ENCODE measurements at places on chromosomes 1 and 21. TPM values are rescaled to one million over a fixed set of nuclear protein-coding genes. Genes with fewer than 3 reads are reported as not detected.

DNA sequence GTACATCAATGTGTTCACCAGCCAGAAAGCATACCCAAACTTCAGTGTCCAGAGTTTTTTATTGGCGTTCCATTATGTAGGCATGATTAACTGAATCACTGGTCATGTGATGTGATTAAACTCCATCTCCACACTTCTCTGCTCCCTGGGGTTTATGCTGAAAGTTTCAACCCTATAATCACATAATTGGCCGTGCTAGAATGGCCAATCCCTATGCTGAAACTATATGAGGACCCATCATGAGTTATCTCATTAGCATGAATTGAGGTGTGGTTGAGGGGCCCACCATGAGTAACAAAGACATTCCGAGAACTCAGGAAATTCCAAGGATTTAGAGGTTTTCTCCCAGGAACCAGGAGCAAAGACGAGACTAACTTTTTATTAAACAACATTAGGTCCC lies 31.8 kb upstream of the FBXO28 start:
- no peak for DNase-seq

DNA sequence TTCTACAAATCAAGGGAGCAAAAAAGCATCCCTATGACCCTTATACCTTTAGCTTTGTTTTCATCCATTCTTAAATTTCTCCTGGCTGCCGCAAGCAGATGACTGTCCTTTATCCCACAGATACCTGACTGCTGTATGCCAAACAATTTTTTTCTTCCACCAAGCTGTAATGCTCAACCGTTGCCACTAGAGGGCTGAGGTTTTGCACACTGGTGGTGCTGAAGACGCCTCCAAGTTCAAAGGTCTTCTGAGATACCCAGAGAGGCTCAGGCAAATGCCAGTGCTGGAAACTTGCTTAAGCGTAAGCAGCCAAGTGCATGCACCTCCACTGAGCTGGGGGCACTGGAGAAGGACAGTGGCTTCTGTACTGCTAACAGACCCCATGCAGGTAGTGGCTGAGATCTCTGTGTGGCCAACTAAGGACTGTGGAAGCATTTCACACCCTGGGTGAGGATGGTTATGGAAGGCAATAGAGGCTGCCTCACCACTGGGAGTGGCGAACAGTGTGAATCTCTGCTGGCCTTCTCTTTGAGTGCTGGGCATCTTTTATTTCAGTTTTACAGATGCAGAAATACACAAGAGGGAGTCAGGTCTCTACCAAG lies 28.5 kb downstream of the CNIH3 start:
- peak; percentile 71 for DNase-seq

The OR2G6 gene
- not detected for total RNA-seq

The FAM177B gene
- total RNA-seq, result not detected

All from glutamatergic neuron (in vitro differentiated cells).